ENCODE measurements at places on chromosomes 6 and 20.
A peak's percentile ranks its signal among the peaks of the same experiment; 100 is the strongest.

- DNase-seq: peak; percentile 70
Measured at GRCh38 chr6:108557494-108558371, 3.0 kb upstream of the FOXO3 start.

- no peak for DNase-seq
Measured at GRCh38 chr20:3358676-3359340, 48.7 kb downstream of the DNAAF9 start.

- DNase-seq: no peak
Measured at GRCh38 chr6:109963598-109964170, 14.4 kb upstream of the GPR6 start.

DNA sequence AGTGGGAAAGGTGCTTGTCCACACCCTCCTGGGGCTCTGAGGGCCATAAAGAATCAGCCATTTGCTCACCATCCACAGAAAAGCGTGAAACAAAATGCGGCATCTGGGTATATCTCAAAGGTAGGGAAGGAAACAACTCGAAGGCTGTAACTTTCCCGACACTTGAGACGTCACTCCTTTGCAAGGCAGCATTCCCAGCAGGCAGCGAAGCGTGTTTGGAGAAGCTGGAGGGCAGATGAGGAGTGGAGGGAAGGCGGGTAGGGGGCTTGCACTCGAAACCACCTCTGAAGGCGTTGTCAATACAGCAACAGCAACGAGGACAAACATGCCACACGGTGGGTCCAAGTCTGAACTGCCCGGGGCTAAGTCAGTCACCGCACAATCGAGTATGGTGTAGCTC lies 98.4 kb downstream of the FOXC1 start:
- DNase-seq: no peak

- DNase-seq: no peak
Measured at GRCh38 chr20:48414786-48415185, 413.0 kb downstream of the PREX1 start.

GRCh38 chr20:58449681-58450221 lies 60.7 kb downstream of the VAPB start:
- DNase-seq: no peak

- no peak for DNase-seq
Measured at GRCh38 chr20:23165307-23165750, 79.2 kb upstream of the CD93 start.

DNA sequence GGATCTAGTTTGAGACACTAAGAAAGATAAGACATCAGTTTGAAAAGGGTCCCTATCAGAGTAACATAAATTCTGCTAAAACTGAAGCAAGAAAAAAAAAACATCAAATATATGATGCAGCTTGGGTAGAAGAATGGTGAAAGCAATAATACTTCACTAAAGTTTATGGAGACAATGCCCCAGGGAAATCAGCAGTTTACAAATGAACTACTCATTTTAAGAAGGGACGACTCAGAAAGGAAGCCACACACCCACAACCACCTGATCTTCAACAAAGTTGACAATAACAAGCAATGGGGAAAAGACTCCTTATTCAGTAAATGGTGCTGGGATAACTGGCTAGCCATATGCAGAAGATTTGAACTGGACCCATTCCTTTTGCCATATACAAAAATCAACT lies 143.5 kb downstream of the TPBG start:
- DNase-seq: no peak
